ENCODE measurements at places on chromosomes 5 and 9.

- DNase-seq, result no peak
Observed at GRCh38 chr5:125065741-125066140, 319.3 kb upstream of the ZNF608 start.

- peak; percentile 65 for DNase-seq
Observed at GRCh38 chr5:169548315-169548714, 35.3 kb upstream of the SPDL1 start.

- DNase-seq, result no peak
Observed at GRCh38 chr9:72925126-72925789, 27.6 kb downstream of the ALDH1A1 start.

DNA sequence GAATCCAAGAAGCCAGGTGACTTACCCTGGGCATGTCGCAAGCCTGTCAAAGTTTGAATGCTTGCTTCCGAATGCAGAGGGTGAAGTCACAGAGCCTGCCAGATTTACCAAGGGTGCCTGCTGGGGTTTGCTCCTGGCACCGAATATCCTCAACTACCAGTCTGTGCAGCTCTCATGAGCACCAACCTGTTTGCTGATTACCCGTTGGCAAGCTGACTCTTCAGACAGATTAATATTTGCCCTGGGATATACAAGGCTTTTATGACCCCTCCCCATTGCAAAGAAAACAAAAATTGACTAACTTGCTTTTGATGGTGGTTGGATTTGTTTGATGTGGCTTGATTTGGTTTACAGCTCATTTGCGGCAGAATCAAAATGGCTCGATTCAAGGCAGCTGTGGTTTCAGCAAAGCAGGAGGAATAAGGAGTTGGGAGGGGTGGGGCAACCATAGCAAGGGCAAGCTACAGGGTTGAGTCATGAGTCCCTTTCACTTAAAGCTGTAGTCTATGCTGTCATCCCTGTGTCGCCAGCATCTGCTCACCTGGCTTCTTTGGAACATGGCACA, 82.3 kb upstream of the AGXT2 start:
- DNase-seq, result no peak

DNA sequence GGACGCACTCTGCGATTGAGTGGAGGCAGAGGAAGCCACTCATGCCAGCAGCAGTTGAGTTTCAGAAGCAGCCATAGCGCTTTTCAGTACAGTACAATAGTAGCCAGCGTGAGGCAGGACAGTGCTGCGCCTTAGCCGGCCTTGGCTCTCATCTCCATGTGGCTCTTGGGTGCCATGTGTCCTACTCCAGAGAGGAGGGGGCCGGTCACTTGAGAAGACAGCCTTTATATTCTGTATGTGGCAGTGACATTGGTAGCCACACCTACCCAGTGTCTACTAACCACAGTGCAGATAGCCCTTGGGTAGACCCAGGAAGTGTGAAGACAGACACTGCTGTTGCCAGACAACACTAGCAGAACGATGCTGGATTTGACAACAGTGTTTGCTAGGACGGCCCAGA, 42.3 kb downstream of the FAM78A start:
- no peak for DNase-seq

DNA sequence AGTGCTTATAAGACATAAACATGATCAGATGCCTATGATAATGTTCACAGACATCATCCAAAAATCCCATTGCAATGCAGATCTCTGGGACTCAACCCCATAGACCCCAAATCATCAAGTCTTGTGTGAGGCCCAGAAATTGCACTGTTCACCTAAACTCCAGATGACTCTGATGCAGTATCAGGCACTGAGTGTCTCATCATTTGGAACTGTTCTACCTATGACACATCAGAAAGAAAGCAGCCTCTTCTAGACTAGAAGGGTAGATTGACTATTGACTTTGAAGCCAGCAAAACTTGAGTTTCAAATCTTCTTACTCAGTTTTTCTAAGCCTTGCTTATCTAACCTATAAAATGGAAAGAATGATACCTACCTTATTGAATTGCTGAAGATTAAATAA, 58.7 kb upstream of the PAPPA start:
- no peak for DNase-seq

DNA sequence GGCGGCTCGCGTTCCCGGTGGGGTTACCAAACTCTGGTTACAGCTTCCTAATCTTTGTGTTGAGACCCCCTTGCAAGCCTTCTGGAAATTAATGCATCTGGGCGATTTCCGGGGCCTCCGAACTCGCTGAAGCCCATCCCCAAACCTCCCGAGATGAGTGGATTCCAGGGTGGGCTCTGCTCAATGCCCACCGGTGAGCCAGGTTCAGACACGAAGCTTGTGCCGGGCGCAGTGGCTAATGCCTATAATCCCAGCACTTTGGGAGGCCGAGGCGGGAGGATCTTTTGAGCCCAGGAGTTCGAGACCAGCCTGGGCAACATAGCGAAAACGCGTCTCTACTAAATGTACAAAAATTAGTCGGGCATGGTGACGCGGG, 356 bp upstream of the HACD4 start:
- DNase-seq, result no peak

DNA sequence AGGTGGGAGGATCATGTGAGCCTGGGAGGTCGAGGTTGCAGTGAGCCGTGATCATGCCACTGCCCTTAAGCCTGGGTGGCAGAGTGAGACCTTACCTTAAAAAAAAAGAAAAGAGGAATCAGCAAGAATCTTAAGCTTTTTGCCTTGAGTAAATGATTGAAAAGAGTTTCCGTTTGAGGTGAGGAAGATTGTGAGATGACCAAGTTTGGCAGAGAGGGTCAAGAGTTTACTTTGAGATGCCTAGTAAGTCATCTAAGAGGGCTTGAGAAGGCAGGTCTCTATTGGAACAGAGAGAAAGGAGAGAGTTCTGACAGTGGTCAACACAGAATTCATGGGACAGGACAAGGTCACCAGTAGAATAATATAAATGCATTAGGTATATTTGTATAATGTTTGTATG, 572.1 kb downstream of the TLE4 start:
- DNase-seq, result no peak

- DNase-seq, result peak; percentile 21
Observed at GRCh38 chr5:171207256-171207847, 101.7 kb upstream of the TLX3 start.

DNA sequence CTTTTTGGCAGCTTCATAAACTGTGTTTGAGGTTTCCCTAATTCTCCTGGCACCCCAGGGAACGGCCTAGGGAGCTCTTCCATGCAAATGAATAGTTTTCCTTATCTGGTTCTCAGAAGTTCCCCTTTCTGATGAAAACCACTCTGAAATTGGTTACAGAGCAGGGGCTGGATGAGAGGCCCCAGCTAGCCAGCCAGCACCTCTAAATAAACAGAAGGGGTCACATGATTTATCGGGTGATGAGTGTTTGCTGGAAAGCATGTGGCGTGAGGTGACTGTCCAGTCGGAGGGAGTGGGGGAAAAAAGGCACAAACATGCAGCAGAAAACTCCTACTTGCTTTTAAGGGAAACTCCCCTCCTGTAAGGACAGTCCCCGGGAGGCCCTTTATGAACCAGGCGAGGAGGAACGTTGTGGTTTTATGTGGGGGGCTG, 261.2 kb upstream of the ANKRD55 start:
- DNase-seq, result no peak

- DNase-seq, result no peak
Observed at GRCh38 chr9:116020801-116021200, 132.8 kb upstream of the PAPPA start.

DNA sequence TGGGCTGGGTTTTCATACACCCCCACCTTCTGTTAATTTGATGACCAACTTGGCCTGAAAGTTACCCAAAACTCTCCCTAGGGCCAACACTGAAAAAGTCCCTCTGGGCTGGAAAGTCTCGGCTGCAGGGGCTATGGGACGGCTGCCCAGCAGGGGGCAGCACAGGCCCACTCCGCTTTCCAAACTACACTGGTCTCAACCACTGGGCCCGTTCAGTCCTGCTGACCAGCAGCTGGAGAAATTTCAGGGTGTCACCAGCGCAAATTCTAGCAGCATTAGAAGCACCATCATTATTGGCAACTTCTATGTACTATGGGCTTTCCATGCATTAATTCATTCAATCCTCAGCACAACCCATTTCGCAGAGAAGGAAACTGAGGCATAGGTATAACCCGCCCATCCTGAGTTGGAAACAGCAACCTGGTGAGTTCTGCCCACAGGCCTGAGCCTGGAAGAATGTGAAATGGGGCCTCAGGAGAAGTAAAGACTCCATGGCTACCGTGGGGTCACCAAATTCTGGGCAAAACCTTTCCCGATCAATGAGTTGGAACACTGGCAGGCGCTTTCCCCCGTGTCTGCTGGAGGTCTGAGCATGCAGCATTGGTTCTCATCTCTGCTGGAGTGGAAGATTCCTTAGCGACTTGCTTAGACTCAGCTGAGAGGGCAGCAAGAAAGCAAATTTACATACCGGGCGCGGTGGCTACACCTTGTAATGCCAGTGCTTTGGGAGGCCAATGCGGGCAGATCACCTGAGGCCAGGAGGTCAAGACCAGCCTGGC, 9.7 kb downstream of the ORM2 start:
- DNase-seq, result no peak

GRCh38 chr5:33276628-33276950, 164.2 kb upstream of the TARS1 start:
- no peak for DNase-seq

DNA sequence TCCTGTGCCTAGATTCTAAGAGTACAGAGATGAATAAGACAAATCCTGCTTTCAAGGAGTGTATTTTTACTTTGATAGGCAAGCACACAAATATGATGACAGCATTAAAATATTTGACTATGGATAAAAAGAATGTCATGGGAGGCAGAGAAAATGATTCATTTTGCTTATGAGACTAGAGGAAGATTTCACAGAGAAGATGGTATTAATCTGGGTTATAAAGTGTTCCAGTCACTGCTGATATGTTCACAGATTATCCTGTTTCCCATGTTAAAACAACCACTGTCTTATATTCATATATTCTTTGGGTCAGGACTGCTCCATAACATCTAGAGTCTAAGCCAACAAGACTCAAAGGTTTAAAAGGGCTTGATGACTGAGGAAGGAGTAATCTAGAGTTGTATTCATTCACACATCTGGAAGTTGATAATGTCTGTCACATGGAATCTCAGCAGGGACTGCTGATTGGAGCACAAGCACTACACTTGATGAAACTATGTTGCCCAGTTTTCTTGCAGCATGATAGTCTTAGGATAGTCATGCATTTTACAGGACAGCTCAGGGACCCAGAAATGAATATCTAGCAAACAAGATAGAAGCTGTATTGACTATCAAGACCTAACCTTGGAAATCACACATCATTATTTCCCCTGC, 79.3 kb downstream of the STARD4 start:
- no peak for DNase-seq

- DNase-seq, result no peak
Observed at GRCh38 chr5:149015561-149015960, 47.3 kb downstream of the SH3TC2 start.

GRCh38 chr9:112754578-112754977, 4.0 kb downstream of the SNX30 start:
- DNase-seq, result no peak

DNA sequence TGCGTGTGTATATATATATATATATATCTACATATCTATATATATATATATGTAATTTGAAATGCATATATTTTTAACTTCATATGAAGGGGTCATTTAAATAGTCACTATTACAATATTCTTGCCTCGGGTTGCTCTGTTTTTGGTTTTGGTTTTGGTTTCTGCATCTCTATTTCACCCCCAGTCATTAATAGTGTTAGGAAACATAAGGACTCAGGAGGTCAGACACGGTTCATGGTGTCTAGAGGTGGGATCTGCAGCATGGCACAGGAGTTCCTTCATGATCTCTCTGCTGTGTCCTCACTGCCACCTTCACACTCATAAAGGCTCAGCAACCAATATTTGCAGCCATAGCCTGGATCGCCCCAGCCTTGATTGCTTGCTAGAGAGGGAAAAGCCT, 16.6 kb downstream of the C5orf58 start:
- no peak for DNase-seq

DNA sequence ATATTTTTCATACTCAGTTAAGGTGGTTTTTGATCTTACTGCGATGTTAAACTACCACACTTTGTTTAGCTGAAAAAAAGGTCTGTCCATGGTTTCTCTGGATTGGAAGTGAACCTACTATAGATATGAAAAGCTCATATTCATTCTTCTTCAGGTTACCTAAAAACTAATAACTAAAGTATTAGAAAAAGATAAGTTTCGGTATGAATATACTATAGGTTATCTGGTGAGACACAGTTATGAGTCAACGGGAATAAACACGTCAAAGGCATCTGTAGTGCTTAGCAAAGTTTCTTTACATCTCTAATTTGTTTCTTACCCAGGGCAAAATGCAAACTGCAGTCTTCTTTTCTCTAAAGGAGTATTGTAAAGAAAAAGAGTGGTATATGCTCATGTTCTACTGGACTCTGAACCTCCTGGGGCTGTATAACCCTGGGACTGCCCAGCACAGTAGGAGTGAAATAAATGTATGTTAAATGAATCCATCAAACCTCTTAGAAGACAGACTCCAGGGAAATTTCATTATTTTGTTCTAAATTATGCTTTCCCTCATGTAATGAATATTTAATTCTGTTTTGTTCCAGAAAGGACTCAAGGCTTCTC, 521.9 kb downstream of the PDE4D start:
- DNase-seq, result no peak

DNA sequence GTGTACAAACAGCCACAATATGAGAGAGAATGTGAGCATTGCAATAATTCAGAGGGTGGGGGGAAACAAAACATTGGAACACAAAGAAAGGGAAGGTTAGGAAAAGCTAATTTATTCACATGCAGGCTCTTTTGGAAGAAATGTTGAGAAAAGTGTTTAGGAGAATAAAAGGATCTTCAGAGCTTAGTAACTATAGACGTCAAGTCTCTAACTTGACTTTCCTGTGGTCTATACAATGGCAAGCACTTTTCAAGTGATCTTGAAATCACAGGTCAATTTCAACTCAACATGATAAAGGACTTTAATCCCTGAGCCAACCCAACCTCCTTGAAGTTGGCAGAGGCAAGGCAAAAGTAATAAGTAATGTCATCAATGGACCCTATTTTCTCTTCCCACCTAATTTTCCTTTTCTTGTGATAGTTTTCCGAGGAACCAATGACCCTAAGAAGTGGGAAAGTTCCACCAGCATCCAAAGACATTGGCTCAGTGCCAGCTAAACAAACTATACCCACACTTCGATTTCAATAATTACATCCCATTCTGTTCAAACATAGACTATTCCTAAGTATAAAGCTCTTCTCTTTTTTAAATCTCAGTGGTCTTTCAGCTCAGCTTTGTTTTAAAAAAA, 23.7 kb downstream of the RFK start:
- DNase-seq, result no peak

DNA sequence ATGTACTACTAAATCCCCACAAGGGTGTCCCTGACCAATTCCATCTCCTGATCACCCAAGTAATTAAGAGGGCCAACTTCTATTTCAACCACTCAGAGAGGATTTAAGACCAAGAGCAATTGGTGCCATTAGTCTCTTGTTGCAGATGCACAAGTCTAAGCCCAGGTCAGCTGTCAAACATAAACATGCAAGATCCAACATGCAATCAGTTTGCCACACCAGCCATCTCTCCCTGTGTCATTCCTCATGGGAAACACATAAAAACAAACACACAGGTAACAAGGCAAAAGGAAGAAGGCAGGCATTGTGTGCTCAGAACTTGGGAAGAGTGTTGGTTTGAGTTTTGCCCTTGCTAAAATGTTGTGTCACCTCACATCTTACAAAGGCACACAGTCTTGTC, 139.2 kb downstream of the SPOCK1 start:
- DNase-seq, result no peak

- no peak for DNase-seq
Observed at GRCh38 chr9:113523421-113524141, 60.1 kb downstream of the RGS3 start.

GRCh38 chr9:34959461-34959860, 1.4 kb downstream of the PHF24 start:
- DNase-seq, result no peak

- DNase-seq, result no peak
Observed at GRCh38 chr5:5291357-5291756, 131.1 kb upstream of the ICE1 start.

All from fibroblast of the conjunctiva (primary cell).